Activated naive CD4-positive, alpha-beta T cell treated with anti-CD3 and anti-CD28 coated beads for 36 hours (primary cell): ENCODE measurements at places on chromosomes 6 and 20.

GRCh38 chr20:49675368-49676151, 38.1 kb downstream of the B4GALT5 start:
- DNase-seq: no peak

DNA sequence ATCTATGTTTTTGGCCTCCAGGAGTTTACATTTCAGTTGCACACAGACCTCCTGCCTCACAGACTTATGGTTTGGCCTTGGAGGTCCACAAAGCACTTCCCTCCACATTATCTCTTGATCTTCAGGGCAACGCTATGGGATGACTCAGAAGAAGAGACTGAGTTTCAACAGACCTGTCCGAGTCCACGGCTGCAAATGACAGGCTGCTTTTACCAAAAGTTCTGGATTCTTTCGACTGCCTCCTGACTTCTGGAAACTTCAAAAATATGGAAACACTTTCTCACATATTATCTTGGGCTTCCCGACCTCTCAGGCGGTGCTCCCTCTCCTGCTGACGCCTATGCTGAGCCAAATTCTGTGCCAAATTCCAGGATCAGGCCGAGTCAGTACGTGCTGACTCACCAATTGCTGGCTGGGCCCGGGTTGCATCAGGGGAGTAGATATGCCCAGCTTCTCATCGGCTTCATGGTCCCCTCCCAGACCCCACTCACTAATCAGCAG, 190.2 kb downstream of the BMP7 start:
- no peak for DNase-seq

GRCh38 chr6:17874753-17875152, 112.7 kb downstream of the KIF13A start:
- DNase-seq: no peak

DNA sequence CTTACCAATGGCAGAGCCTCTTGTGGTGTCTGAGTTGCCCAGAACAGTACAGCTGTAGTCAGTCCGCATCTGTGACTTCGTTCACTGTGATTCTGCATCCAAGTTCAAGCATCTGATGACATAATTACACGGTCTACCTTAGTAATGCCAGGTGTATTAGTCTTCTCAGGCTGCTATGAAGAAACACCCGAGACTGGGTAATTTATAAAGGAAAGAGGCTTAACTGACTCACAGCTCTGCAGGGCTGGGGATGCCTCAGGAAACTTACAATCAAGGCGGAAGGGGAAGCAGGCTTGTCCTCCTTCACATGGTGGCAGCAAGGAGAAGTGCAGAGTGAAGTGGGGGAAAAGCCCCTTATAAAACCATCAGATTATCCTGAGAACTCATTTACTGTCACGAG, 163.9 kb upstream of the SULF2 start:
- no peak for DNase-seq

GRCh38 chr6:147468634-147469033, 39.9 kb upstream of the SAMD5 start:
- no peak for DNase-seq

DNA sequence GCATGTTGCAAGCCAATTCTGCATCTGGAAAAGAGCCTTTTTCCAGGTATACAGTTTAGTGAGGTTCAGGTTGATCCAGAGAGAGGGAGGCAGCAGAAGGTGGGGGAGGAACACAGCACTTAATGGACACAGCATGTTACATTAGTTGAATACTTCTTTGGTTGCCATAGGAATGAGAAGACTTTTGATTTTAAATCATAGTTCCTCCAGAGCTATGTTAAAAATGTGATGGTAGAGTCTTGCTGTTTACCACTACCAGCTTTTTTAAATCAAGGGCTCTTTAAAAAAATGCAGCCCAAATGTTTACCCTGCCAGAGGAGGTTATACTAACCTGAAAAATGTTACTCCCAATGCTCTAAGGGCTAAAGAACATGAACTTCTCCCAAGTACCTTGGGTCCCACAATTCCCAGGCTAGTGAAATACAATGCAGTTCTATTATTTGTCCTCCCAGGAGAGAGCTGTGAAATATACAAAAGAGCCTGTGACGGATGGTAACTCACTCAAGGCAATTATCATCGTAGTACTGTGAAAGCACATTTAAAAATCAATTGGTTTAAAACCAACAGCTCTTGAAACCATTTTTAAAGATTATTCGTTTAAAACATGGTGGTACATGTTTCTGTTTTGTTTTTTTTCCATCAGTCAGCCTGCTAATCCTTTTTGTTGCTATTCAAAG, 6.9 kb upstream of the PHACTR1 start:
- no peak for DNase-seq
